ENCODE measurements at places on chromosomes 3 and 15.
A peak's percentile ranks its signal among the peaks of the same experiment; 100 is the strongest.

GRCh38 chr3:83938491-83938890, 1020.3 kb upstream of the CADM2 start:
- no peak overlapping the region for H3K27ac ChIP-seq
- no peak for DNase-seq
- no peaks in the 10 kb centered on the region for H3K27me3 ChIP-seq

- peaks cover 19% of the 10 kb centered on the region for H3K36me3 ChIP-seq
- peak overlapping the region; percentile 85 for H3K4me3 ChIP-seq
- peak overlapping the region; percentile 87 for H3K27ac ChIP-seq
- no peaks in the 10 kb centered on the region for H3K27me3 ChIP-seq
- DNase-seq = no peak
Measured at GRCh38 chr15:101252836-101253235, 988 bp upstream of the CHSY1 start.

GRCh38 chr15:97196048-97197014, 764.2 kb upstream of the ARRDC4 start:
- H3K4me3 ChIP-seq = no peak overlapping the region
- H3K27me3 ChIP-seq = no peaks in the 10 kb centered on the region
- DNase-seq = no peak
- H3K4me1 ChIP-seq = no peaks in the 10 kb centered on the region
- H3K27ac ChIP-seq = no peak overlapping the region
- no peaks in the 10 kb centered on the region for H3K36me3 ChIP-seq

DNA sequence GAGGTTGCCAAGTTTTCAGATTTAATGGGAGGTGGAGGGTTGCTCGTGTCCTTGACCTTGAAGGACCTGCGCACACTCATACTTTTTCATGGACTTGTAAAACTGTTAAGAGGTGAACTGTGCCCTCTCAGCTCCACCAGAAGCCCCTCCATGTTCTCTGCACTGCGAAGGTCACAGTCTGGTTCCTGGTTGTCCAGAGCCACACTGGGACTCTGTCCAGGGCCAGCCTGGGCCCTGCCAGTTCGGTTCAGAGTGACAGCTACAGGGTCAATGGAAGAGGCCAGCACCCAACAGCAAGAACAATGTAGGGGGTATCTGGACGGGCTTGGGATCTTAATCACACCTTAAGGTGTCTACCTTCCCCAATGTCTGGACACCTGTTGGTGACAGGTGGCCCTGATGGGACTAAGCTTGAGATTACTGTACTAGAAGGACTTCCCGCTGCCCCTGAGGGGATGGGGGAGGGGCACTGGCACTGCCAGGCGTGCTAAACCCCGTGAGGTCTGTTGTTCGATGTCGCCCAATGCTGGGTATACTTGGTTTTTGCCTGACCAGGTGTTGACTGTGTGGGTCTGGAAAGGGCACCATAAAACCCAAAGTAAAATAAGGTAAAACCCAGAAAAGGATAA, 34.7 kb downstream of the GRK7 start:
- H3K4me1 ChIP-seq = peaks cover 52% of the 10 kb centered on the region
- H3K4me3 ChIP-seq = peak overlapping the region; percentile 77
- DNase-seq = peak; percentile 21
- peak overlapping the region; percentile 97 for H3K27ac ChIP-seq
- H3K36me3 ChIP-seq = no peaks in the 10 kb centered on the region

- peaks cover 5% of the 10 kb centered on the region for H3K4me1 ChIP-seq
- no peak overlapping the region for H3K27ac ChIP-seq
- DNase-seq = no peak
- no peak overlapping the region for H3K4me3 ChIP-seq
- H3K36me3 ChIP-seq = peaks cover 7% of the 10 kb centered on the region
Measured at GRCh38 chr15:75214293-75215096, 12.8 kb downstream of the C15orf39 start.

DNA sequence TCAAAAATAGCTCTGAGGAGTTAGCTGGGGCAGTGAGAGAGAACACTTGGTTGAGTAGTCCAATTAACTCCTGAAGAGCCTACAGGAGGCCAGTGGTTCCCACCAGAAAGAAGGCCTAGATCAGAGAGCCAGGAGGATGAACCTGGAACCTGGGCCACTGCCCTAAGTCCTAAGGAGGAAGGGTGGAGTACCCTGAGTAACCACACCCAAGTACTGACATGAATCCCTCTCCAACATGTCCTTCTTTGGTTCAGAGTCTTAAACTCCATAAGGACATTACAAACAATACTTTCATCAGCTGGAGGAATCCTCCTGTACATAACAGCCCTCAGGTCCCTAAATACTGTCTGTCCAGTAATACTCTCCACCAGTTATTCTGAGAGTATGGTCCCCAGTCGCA, 25.6 kb upstream of the C3orf62 start:
- peaks cover 40% of the 10 kb centered on the region for H3K36me3 ChIP-seq
- no peak overlapping the region for H3K4me3 ChIP-seq
- DNase-seq = no peak

GRCh38 chr3:172354931-172355499, 93.2 kb downstream of the GHSR start:
- H3K27me3 ChIP-seq = no peaks in the 10 kb centered on the region
- no peak overlapping the region for H3K4me3 ChIP-seq
- H3K4me1 ChIP-seq = no peaks in the 10 kb centered on the region
- no peak for DNase-seq
- peaks cover 24% of the 10 kb centered on the region for H3K36me3 ChIP-seq

GRCh38 chr3:172568701-172569100, 45.5 kb upstream of the TNFSF10 start:
- no peak for DNase-seq
- H3K4me1 ChIP-seq = peaks cover 18% of the 10 kb centered on the region
- H3K27me3 ChIP-seq = no peaks in the 10 kb centered on the region
- H3K36me3 ChIP-seq = peaks cover 1% of the 10 kb centered on the region
- H3K4me3 ChIP-seq = no peak overlapping the region

- no peaks in the 10 kb centered on the region for H3K4me1 ChIP-seq
- no peaks in the 10 kb centered on the region for H3K36me3 ChIP-seq
- H3K4me3 ChIP-seq = no peak overlapping the region
- peaks cover 11% of the 10 kb centered on the region for H3K27me3 ChIP-seq
- H3K27ac ChIP-seq = no peak overlapping the region
Measured at GRCh38 chr3:130299531-130299930, 45.9 kb upstream of the COL6A5 start.

DNA sequence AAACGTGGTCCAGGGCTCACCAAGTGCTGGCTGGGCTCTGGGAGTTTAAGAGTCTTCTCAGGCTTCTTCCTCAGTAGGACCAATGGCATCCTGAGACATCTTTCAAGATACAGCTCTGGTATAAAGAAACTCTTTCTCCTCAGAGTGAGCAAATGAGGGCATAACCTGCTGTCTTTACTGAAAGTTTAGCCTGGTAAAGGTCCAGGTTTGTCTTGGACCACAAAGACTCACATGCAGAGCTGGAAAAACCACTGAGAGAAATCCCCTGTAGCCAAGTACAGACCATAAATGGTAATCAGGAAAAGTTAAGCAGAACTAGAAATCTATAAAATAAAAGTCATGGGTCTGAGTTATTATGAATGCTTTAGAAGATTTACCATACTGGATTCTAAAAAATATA, 23.1 kb downstream of the CD47 start:
- H3K36me3 ChIP-seq = peaks cover 68% of the 10 kb centered on the region
- no peaks in the 10 kb centered on the region for H3K27me3 ChIP-seq
- H3K27ac ChIP-seq = no peak overlapping the region
- no peak for DNase-seq
- peaks cover 81% of the 10 kb centered on the region for H3K4me1 ChIP-seq
- no peak overlapping the region for H3K4me3 ChIP-seq

Data from activated CD4-positive, alpha-beta T cell treated with anti-CD3 and anti-CD28 coated beads for 36 hours (primary cell).